Aorta (tissue), 5 donors: ENCODE measurements at places on chromosomes 6 and 20. TPM values are rescaled to one million over a fixed set of nuclear protein-coding genes. Genes with fewer than 3 reads are reported as not detected.

CDKAL1 gene
- total RNA-seq = 21.7 TPM

COL12A1 gene
- 150 TPM for total RNA-seq

RIMS4 gene
- total RNA-seq = 2.8 TPM

GSTA1 gene
- total RNA-seq = 1.7 TPM

DSN1 gene
- 7.7 TPM for total RNA-seq

UBE2C gene
- total RNA-seq = 1.0 TPM

SLC26A8 gene
- total RNA-seq = 0.26 TPM

COL11A2 gene
- total RNA-seq = 1.7 TPM

LAMA4 gene
- 150 TPM for total RNA-seq

SRXN1 gene
- 17.7 TPM for total RNA-seq

SLC35D3 gene
- total RNA-seq = not detected

BPIFB4 gene
- not detected for total RNA-seq

DNA sequence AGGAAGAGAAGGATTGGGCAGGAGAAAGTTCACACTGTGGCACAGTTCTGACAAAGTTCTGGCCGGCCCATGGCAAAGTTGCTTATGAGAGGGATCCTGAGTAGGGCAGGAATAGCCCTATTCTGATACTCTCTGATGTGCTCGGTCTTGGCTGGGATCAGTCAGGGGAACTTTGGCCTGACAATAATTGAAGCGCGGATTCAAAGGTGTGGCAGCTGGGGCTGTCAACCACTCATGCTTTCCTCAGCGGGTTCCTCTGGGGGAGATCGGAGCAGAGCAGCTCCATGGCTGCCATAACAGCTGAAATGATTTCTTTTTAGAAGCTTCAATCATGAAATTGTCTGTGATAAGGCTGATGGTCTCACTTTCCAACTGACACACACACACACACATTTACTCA, 714.1 kb downstream of the DHX35 start:
- no peak overlapping the region for H3K27ac ChIP-seq
- H3K4me1 ChIP-seq = no peaks in the 10 kb centered on the region
- no peak overlapping the region for H3K4me3 ChIP-seq
- no peaks in the 10 kb centered on the region for H3K36me3 ChIP-seq

- H3K27me3 ChIP-seq = no peaks in the 10 kb centered on the region
- no peak overlapping the region for H3K27ac ChIP-seq
- no peaks in the 10 kb centered on the region for H3K36me3 ChIP-seq
- no peak for DNase-seq
Observed at GRCh38 chr6:71236926-71237434, 51.6 kb upstream of the OGFRL1 start.

DNA sequence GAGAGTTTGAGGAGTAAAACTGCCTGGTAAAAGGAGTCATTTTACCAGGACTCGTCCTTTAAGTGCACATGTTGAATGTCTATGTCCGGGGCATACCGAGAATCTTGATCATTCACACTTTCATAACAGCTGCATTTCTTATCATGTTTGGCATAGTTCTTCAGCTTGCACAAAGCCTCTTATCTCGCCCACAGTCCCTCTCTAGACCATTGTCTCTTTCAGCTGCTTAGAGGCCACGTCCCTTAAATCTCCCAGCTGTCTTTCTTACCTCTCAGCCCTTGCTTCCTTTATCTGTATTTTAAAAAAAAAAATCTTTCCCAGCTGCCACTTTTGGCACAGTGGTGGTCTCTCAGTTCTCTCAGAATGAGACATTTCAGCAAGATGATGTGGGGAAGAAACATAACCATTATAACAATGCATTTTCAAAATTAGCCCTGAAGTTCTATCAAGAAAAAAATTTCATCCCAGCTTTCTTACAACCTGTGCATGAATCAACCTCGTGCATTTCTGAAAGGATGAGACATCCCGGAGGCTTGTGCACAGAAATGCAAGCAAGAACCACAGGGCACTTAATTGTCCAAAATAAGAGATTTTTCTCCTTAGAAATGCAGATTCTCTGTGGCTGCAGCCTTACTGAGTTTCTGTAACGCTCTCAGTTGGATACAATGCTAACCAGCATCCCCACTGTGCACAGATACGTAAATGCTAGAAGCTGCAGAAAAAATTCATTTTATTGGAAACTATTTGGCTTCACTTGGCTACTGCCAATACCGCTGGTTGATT, 24.2 kb downstream of the RBM24 start:
- H3K27ac ChIP-seq = no peak overlapping the region
- DNase-seq = no peak
- H3K36me3 ChIP-seq = no peaks in the 10 kb centered on the region
- no peak overlapping the region for H3K4me3 ChIP-seq
- no peaks in the 10 kb centered on the region for H3K4me1 ChIP-seq
- no peaks in the 10 kb centered on the region for H3K27me3 ChIP-seq

GRCh38 chr6:118306392-118307238, 241.5 kb upstream of the PLN start:
- H3K27ac ChIP-seq = peak overlapping the region; percentile 92
- H3K4me1 ChIP-seq = peaks cover 4% of the 10 kb centered on the region
- DNase-seq = no peak
- H3K27me3 ChIP-seq = no peaks in the 10 kb centered on the region
- no peak overlapping the region for H3K4me3 ChIP-seq

GRCh38 chr20:62532921-62533320, 57.1 kb upstream of the GATA5 start:
- H3K4me3 ChIP-seq = no peak overlapping the region
- no peak for DNase-seq
- H3K36me3 ChIP-seq = no peaks in the 10 kb centered on the region
- no peak overlapping the region for H3K27ac ChIP-seq

- peaks cover 6% of the 10 kb centered on the region for H3K4me1 ChIP-seq
- peak overlapping the region; percentile 66 for H3K27ac ChIP-seq
- H3K4me3 ChIP-seq = no peak overlapping the region
- no peak for DNase-seq
Observed at GRCh38 chr6:157144859-157145568, 178.3 kb downstream of the TMEM242 start.

DNA sequence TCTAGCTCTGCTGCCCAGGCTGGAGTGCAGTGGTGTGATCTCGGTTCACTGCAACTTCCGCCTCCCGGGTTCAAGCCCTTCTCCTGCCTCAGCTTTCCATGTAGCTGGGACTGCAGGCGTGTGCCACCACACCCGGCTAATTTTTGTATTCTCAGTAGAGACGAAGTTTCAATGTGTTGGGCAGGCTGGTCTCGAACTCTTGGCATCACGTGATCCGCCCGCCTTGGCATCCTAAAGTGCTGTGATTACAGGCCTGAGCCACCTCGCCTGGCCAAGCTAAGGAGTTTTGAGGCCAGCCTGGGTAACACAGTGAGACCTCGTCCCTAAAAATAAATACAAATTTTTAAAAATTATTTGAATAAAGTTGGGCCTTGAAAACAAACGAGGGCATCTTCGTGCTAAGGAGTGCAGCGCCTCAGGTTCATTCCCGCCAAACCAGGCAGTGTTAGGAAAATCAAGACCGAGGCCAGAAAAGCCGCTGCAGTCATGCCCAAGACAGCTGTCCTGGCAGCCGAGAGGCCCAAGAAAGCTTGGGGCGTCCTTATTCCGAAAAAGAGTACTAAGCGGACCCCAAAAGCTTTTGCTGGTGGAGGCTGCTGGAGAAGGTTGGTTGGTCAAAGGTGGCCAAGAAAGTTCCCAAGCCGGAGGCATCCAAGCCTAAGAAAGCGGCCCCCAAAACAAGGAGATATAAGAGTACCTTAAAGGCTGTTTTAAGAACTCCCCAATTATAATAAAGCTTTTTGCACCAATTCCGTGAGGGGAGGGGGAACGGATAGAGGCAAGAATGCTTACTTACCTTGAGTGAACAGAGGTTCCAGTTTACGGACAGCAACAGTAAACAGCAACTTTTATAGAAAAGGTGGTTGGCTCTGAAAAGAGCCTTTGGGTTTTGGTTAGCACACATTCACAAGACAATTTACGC, 109.0 kb downstream of the HFE start:
- no peaks in the 10 kb centered on the region for H3K4me1 ChIP-seq
- H3K36me3 ChIP-seq = no peaks in the 10 kb centered on the region
- H3K27me3 ChIP-seq = no peaks in the 10 kb centered on the region
- peak overlapping the region; percentile 100 for H3K4me3 ChIP-seq
- peak overlapping the region; percentile 31 for H3K27ac ChIP-seq
- no peak for DNase-seq

- H3K4me1 ChIP-seq = no peaks in the 10 kb centered on the region
- H3K27me3 ChIP-seq = no peaks in the 10 kb centered on the region
- H3K27ac ChIP-seq = no peak overlapping the region
Observed at GRCh38 chr6:157285422-157285779, 37.9 kb downstream of the TMEM242 start.

- no peak for DNase-seq
- no peaks in the 10 kb centered on the region for H3K27me3 ChIP-seq
- H3K36me3 ChIP-seq = no peaks in the 10 kb centered on the region
- no peaks in the 10 kb centered on the region for H3K4me1 ChIP-seq
Observed at GRCh38 chr6:118743746-118744145, 92.4 kb upstream of the CEP85L start.

GRCh38 chr6:164827537-164827936, 481.9 kb downstream of the C6orf118 start:
- no peak overlapping the region for H3K4me3 ChIP-seq
- no peak overlapping the region for H3K27ac ChIP-seq
- no peak for DNase-seq
- H3K27me3 ChIP-seq = no peaks in the 10 kb centered on the region

- no peak overlapping the region for H3K4me3 ChIP-seq
- H3K27ac ChIP-seq = peak overlapping the region; percentile 74
- peaks cover 2% of the 10 kb centered on the region for H3K4me1 ChIP-seq
- no peaks in the 10 kb centered on the region for H3K36me3 ChIP-seq
- H3K27me3 ChIP-seq = no peaks in the 10 kb centered on the region
- DNase-seq = peak; percentile 95
Observed at GRCh38 chr20:49446808-49447207, 35.7 kb downstream of the KCNB1 start.

DNA sequence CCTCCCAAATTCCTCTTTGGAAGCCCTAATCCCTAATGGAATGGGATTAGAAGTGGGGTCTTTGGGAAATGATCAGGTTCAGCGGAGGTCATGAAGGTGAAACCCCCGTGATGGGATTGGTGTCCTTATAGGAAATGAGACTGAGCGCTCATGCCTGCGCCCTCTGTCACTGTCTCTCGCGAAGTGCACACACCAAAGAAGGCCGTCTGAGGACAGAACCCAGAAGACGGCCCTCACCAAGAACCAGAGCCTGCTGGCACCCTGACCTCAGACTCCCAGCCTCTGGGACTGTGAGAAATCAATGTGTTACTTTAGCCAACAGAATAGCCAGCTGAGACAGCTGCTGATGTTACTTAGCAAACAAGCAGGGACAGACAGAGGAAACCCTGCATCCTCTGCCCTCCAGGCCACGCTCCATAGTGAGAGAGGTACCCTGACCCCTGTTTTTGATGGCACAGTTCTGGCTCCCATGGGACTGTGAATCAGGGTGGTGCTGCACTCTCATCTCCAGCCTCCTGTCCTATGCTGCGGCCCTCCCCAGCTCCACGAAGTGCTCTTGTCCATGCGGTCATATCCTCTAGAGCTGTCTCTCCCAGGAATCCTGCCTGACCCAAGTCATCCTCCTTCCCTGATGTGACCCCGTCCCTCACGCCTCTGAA, 369.3 kb downstream of the ZFAND3 start:
- no peaks in the 10 kb centered on the region for H3K27me3 ChIP-seq
- no peaks in the 10 kb centered on the region for H3K4me1 ChIP-seq
- no peak overlapping the region for H3K27ac ChIP-seq
- no peak overlapping the region for H3K4me3 ChIP-seq

GRCh38 chr20:49614338-49615050, 46.6 kb upstream of the PTGIS start:
- DNase-seq = peak; percentile 21
- no peaks in the 10 kb centered on the region for H3K27me3 ChIP-seq
- H3K27ac ChIP-seq = no peak overlapping the region

GRCh38 chr6:2116496-2116895, 128.9 kb downstream of the GMDS start:
- no peak overlapping the region for H3K4me3 ChIP-seq
- no peak for DNase-seq
- H3K27ac ChIP-seq = no peak overlapping the region

GRCh38 chr6:21764989-21765388, 171.4 kb downstream of the SOX4 start:
- no peak overlapping the region for H3K27ac ChIP-seq
- H3K27me3 ChIP-seq = no peaks in the 10 kb centered on the region

GRCh38 chr6:91088515-91088914, 501.6 kb upstream of the MAP3K7 start:
- H3K36me3 ChIP-seq = no peaks in the 10 kb centered on the region
- no peak overlapping the region for H3K4me3 ChIP-seq
- no peaks in the 10 kb centered on the region for H3K4me1 ChIP-seq

- no peaks in the 10 kb centered on the region for H3K36me3 ChIP-seq
- H3K27ac ChIP-seq = no peak overlapping the region
- no peak for DNase-seq
- H3K4me1 ChIP-seq = no peaks in the 10 kb centered on the region
Observed at GRCh38 chr20:38649275-38649891, 47.8 kb downstream of the ARHGAP40 start.

GRCh38 chr6:21595285-21596144, 2.0 kb downstream of the SOX4 start:
- H3K36me3 ChIP-seq = no peaks in the 10 kb centered on the region
- H3K4me1 ChIP-seq = no peaks in the 10 kb centered on the region
- H3K4me3 ChIP-seq = peak overlapping the region; percentile 15
- peak overlapping the region; percentile 91 for H3K27ac ChIP-seq

GRCh38 chr6:107641500-107641941, 151.6 kb downstream of the SOBP start:
- H3K27ac ChIP-seq = no peak overlapping the region
- no peaks in the 10 kb centered on the region for H3K4me1 ChIP-seq
- no peak for DNase-seq
- H3K36me3 ChIP-seq = no peaks in the 10 kb centered on the region
